Mesothelial cell of epicardium (in vitro differentiated cells): ENCODE measurements at places on chromosomes 16 and 17. TPM values are rescaled to one million over a fixed set of nuclear protein-coding genes. Genes with fewer than 3 reads are reported as not detected.

Gene GPR139
- total RNA-seq, result not detected in 3 replicates

Gene CCDC154
- total RNA-seq, result 3.9 to 5.6 TPM (median 4.2 TPM) in 3 replicates

Gene MCRIP2
- total RNA-seq, result 20.5 to 24.6 TPM (median 21.7 TPM) in 3 replicates

Gene CBLN1
- total RNA-seq, result not detected in 3 replicates

Gene SLC2A4
- total RNA-seq, result 1.6 to 1.8 TPM (median 1.6 TPM) in 3 replicates

Gene TBC1D3C
- total RNA-seq, result 0.18 TPM in 1 of 3 replicates, not detected in the others

Gene ARHGDIG
- total RNA-seq, result 3.6 to 4.8 TPM (median 4.7 TPM) in 3 replicates

Gene ARL16
- total RNA-seq, result 42.8 to 44.7 TPM (median 44.5 TPM) in 3 replicates

Gene SPATA32
- not detected in 3 replicates for total RNA-seq

Gene RAB11FIP3
- 53.9 to 68.8 TPM (median 59.7 TPM) in 3 replicates for total RNA-seq

Gene C1QL1
- total RNA-seq, result 2.2 to 3.1 TPM (median 3.0 TPM) in 3 replicates

Gene LASP1
- total RNA-seq, result 144 to 152 TPM (median 146 TPM) in 3 replicates

Gene CCL17
- not detected in 3 replicates for total RNA-seq

Gene KIF18B
- total RNA-seq, result 19.0 to 20.2 TPM (median 19.2 TPM) in 3 replicates
